Mesangial cell (primary cell): ENCODE measurements at places on chromosomes 3 and 15. TPM values are rescaled to one million over a fixed set of nuclear protein-coding genes. Genes with fewer than 3 reads are reported as not detected.

The C3orf22 gene
- total RNA-seq = not detected in 2 replicates

The STARD9 gene
- total RNA-seq = 3.4 and 6.8 TPM in 2 replicates

The ZNF501 gene
- total RNA-seq = 2.4 and 2.9 TPM in 2 replicates

The CSPG5 gene
- 0.76 and 1.6 TPM in 2 replicates for total RNA-seq

The CCRL2 gene
- total RNA-seq = 0.33 TPM in 1 of 2 replicates, not detected in the other
